Smooth muscle cell of the umbilical artery (primary cell): ENCODE measurements at places on chromosomes 1 and 21. TPM values are rescaled to one million over a fixed set of nuclear protein-coding genes. Genes with fewer than 3 reads are reported as not detected.

The SNIP1 gene
- total RNA-seq, result 9.8 and 12.7 TPM in 2 replicates

The ZNF670 gene
- 1.8 and 2.2 TPM in 2 replicates for total RNA-seq

The GREM2 gene
- 0.59 TPM in 1 of 2 replicates, not detected in the other for total RNA-seq

The ZBTB8OS gene
- 34.0 and 44.2 TPM in 2 replicates for total RNA-seq

The ACTL8 gene
- total RNA-seq, result under 0.01 TPM in 1 of 2 replicates, not detected in the other

The USH2A gene
- total RNA-seq, result not detected in 2 replicates

The DIRAS3 gene
- total RNA-seq, result 58.2 and 78.9 TPM in 2 replicates

The IL12RB2 gene
- not detected in 2 replicates for total RNA-seq

The OR10Z1 gene
- not detected in 2 replicates for total RNA-seq

The LINGO4 gene
- total RNA-seq, result not detected in 2 replicates

The TRIM62 gene
- total RNA-seq, result 5.0 and 7.4 TPM in 2 replicates

The FAM177B gene
- total RNA-seq, result not detected in 2 replicates

The LCE2C gene
- total RNA-seq, result not detected in 2 replicates

The PRR9 gene
- 0.51 TPM in 1 of 2 replicates, not detected in the other for total RNA-seq

The AXDND1 gene
- 0.05 and 0.30 TPM in 2 replicates for total RNA-seq

The RAB25 gene
- total RNA-seq, result not detected in 2 replicates

The AVPR1B gene
- total RNA-seq, result not detected in 2 replicates

The ADAMTS5 gene
- 0.37 and 4.5 TPM in 2 replicates for total RNA-seq

The TMEM61 gene
- total RNA-seq, result not detected in 2 replicates

The SV2A gene
- total RNA-seq, result 15.4 and 26.3 TPM in 2 replicates

The AIRE gene
- total RNA-seq, result under 0.01 and 0.05 TPM in 2 replicates

The DPYD gene
- total RNA-seq, result 35.6 and 45.4 TPM in 2 replicates

The TNFRSF4 gene
- total RNA-seq, result under 0.01 and 0.14 TPM in 2 replicates

The THEM5 gene
- not detected in 2 replicates for total RNA-seq

The DDR2 gene
- total RNA-seq, result 188 and 189 TPM in 2 replicates

The NECTIN4 gene
- total RNA-seq, result 0.30 and 1.8 TPM in 2 replicates

The FGGY gene
- 16.0 and 30.9 TPM in 2 replicates for total RNA-seq

The LRRC38 gene
- total RNA-seq, result not detected in 2 replicates

The LMX1A gene
- not detected in 2 replicates for total RNA-seq

The PTGS2 gene
- total RNA-seq, result 162 and 334 TPM in 2 replicates

The CDA gene
- total RNA-seq, result 0.92 TPM in 1 of 2 replicates, not detected in the other

The PPCS gene
- total RNA-seq, result 24.9 and 26.1 TPM in 2 replicates

The C1orf226 gene
- total RNA-seq, result 0.59 and 0.83 TPM in 2 replicates

The PLCH2 gene
- under 0.01 and 0.09 TPM in 2 replicates for total RNA-seq

The SLC45A1 gene
- total RNA-seq, result 1.5 and 2.9 TPM in 2 replicates

The CHRNB2 gene
- under 0.01 and 0.05 TPM in 2 replicates for total RNA-seq

The FAAH gene
- total RNA-seq, result 0.30 and 1.6 TPM in 2 replicates

The PDE9A gene
- total RNA-seq, result not detected in 2 replicates

The BEST4 gene
- under 0.01 TPM in 1 of 2 replicates, not detected in the other for total RNA-seq

The BNIPL gene
- 0.14 and 0.30 TPM in 2 replicates for total RNA-seq

The LRP8 gene
- total RNA-seq, result 10.7 and 35.2 TPM in 2 replicates

The ANKRD35 gene
- total RNA-seq, result 0.42 and 0.59 TPM in 2 replicates

The CFHR1 gene
- 0.18 and 0.30 TPM in 2 replicates for total RNA-seq

The PGD gene
- 31.8 and 168 TPM in 2 replicates for total RNA-seq

The AMPD1 gene
- not detected in 2 replicates for total RNA-seq

The WNT2B gene
- 0.89 and 3.0 TPM in 2 replicates for total RNA-seq

The ANKRD34A gene
- under 0.01 and 1.2 TPM in 2 replicates for total RNA-seq

The RNU1-4 gene
- total RNA-seq, result under 0.01 TPM in 2 replicates

The ZNF697 gene
- 17.5 and 21.0 TPM in 2 replicates for total RNA-seq

The RSPO1 gene
- total RNA-seq, result not detected in 2 replicates
